ENCODE measurements at places on chromosomes 6 and 20. TPM values are rescaled to one million over a fixed set of nuclear protein-coding genes. Genes with fewer than 3 reads are reported as not detected.
A peak's percentile ranks its signal among the peaks of the same experiment; 100 is the strongest.

- no peak for DNase-seq
Observed at GRCh38 chr6:26398555-26398954, 3.5 kb upstream of the BTN3A1 start.

GRCh38 chr20:51122931-51123658 lies 100.2 kb upstream of the KCNG1 start:
- DNase-seq = no peak

GRCh38 chr6:16179970-16180431 lies 51.1 kb downstream of the MYLIP start:
- peak; percentile 67 for DNase-seq

DNA sequence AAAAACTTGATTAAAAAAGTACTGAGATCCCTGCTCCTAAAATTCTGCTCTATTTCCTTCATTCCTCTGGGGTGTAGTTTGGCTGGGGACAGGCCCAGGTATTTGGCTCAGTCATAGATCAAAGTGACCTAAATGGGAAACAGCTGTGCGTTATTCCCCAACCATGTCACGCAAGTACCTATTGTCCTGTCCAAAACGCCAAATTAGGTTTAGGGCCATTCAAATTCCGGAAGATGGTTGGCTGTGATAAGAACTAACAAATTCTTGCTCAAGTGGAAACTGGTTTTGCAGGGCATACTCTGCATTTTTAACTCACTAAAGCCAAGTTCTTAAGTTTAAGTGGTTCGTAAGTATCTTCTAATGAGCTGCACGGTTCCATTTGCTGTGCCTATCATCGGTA lies 147.6 kb upstream of the TMEM170B start:
- no peak for DNase-seq

GRCh38 chr20:24605937-24606455 lies 136.6 kb downstream of the SYNDIG1 start:
- no peak for DNase-seq

DNA sequence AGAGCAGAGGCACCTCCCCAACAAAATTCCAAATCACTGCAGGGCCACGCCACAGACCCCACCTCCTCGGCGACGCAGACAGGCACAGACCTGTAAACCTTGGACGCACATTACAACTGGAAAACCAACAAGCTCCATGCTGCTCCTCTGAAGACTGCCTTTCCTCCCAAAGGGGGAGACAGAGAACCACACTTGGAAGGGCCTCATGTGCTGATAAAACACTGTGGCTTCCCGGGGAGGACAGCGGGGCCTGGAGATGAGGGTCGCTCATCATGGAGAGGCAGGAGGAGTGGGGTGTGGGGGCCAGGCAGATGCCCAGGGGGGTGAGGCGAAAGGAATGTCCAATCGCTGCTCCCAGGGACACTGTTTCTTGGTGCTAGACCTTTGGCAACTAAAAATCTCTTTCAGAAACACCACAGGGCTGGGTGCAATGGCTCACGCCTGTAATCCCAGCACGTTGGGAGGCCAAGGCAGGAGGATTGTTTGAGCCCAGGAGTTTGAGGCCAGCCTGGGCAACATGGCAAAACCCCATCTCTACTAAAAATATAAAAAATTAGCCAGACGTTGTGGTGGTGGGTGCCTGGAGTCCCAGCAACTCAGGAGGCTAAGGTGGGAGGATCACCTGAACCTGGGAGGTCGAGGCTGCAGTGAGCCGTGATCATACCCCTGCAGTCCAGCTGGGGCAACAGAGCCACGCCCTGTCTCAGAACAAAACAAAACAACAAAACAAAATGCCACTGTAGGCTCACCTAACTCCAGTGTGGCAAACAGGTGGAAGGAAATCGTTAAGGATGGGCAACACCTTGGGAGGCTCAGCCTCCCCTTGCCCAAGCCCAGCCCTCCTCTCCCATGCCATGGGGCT lies 53.8 kb downstream of the ABHD12 start:
- no peak for DNase-seq

DNA sequence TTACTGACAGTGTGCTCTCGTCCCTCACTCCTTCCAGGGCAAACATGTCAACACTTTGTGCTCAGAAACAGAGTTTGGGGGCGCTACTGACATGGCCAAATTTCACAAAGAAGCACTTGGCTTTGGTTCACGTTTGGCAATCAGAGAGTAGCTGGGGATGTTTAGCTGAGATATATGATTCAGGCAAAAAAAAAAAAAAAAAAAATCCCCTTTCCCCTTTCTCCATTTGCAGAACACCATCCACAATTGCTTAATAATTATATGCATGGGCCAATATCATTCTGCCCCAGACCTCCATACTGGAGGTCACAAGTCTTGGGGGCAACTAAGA lies 128.4 kb upstream of the ADGRF1 start:
- no peak for DNase-seq

DNA sequence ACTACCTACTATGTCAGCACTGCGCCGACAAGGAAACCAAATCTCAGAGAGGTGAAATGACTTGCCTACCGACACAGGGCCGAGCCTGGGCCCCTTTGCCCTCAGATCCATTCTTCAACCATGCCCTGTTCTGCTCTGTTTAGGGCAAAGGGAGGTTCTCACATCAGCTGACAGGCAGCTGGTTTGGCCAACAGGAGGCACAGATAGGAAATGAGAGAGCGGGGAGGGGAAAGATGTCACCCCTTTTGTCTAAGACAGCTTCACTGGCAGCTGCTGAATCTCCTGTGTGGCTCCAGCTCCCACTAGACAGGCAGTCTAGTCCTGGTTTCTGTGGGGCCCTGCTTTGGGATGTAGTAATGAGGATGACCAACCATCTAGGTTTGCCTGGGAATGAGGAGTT lies 158.7 kb downstream of the TMEM200A start:
- no peak for DNase-seq

GRCh38 chr6:54107470-54108090 lies 3.7 kb upstream of the MLIP start:
- no peak for DNase-seq

GRCh38 chr6:149488815-149489214 lies 4.0 kb upstream of the ZC3H12D start:
- DNase-seq = no peak

DNA sequence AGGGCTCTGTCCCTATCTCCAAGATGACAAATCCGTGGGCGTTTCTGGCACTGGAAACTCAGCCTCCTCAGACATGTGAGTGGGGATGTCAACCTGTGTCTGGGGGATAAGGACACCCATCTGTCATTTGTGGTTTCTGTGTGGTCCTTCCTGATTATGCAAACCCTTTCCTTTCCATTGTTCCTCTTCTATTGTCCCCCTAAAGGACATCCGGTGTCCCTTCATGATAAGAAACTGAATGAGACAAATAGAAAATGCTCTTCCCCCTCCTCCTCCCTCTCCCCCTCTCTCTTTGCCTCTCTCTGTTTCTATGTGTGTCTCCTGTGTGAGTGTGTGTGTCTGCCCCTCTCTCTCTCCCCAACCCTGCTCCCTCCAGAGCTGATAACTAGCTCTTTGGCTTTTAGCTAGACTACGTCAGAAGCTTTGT lies 11.5 kb upstream of the GLP1R start:
- DNase-seq = no peak

DNA sequence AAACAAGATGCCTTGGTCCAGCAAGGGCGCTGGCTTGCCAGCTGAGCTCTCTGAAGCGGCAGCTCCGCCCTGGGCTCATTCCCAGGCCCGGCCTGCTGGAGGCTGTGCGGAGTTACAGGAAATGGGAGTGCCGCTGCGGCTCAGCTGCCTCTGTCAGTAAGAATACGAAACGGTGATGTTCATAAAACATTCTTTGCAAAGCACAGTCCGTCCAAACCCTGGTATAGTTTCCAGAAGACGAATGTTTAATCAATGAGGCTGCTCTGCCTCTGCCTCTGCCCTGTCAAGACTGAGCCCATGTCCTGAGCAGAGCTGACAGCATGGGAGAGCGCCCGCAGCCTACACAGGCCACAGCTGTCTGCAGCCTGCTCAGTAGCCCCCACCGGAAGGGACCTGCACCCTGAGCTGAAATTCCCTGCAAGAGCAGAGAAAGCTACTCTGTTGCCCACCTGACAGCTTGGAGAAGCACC lies 153.3 kb upstream of the SNX9 start:
- DNase-seq = peak; percentile 23

DNA sequence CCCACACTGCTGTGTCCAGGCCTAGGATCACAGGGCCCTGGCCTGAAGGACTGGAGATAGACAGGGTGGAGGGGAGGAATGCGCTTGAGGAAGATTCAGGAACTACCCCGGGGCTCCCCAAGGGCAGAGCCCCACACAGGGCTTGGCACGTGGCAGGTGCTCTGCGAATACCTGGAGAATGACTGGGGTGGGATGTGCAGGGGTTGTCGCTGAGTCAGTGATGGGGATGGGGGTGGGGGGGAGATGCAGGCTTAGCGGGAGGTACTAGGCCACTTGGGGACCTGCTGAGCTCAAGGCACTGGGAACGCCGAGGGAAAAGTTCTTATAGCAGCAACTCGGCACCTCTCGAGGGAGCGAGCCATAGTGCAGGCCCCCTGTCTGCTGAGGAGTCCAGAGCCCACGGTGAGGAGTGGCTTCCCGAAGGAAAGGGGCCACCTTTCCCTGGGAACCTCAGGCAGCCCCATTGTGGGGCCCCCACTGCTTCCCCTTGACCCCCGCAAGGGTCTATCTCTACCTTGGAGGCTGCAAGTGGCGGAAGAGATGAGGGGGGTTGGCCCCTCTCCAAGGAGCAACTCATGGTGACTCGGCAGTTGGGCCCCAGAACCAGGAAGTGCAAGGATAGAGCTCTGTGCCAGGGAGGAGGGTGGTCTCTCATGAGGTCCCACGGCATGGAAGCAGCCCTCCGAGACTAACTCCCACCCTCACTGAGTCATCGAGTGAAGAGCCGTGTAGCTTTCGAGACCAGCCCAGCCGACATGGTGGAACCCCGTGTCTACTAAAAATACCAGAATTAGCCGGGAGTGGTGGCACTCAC lies 33.1 kb downstream of the SRC start:
- no peak for DNase-seq

- DNase-seq = no peak
Observed at GRCh38 chr20:24418731-24419130, 50.7 kb upstream of the SYNDIG1 start.

GRCh38 chr6:44708208-44708607 lies 320.7 kb downstream of the CDC5L start:
- no peak for DNase-seq

DNA sequence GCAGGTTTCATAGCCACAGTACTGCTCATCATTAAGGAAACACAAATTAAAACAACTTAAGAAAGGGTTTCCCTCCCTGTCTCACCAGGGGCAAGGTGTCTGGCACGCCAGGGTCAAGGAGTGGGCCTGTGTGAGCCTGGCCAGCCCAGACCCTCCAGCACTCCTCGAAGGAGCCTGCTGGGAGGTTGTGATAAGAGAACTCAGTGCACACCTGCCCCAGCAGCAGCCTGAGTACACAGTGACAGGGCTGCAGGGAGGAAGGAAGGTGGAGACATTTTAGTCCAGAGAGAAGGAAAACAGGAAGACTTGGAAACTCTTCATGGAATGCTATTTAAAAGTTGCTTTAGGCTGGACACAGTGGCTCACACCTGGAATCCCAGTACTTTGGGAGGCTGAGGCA lies 14.1 kb downstream of the NINL start:
- no peak for DNase-seq

GRCh38 chr6:89482126-89482525 lies 49.2 kb downstream of the ANKRD6 start:
- no peak for DNase-seq

DNA sequence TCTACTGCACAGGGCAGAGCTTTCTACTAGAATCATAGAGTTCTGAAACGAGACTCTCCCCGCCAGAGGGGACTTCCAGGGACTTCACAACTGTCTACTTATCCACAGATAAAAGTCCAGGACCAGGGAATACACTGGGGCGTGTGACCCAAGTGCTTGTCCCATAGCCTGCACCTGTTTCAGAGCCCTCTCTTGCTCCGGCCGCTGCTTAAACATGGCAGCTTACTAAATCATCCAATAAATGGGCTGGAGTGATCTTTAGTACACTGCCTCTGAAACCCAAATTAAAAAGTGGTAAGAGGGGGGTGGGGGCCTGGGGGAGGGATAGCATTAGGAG lies 8.9 kb upstream of the RAB44 start:
- DNase-seq = no peak

DNA sequence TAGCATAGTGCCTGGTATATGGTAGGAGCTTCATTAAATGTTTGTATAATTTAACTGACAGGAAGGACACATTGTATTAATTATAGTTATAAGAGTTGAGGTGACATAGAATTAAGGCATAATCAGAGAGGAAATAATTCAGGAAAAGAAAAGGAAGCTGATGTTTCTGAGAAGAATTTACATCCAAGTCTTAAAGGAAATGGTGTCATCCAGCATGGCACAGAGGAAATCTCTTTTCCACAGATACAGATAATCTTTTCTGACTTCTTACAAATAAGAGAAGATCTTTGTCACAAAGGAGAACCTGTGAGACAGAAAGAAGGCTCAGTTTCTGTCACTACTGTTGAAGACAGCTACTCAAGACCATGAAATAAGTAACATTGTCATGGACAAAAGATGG lies 222.5 kb downstream of the GJA1 start:
- no peak for DNase-seq

- DNase-seq = no peak
Observed at GRCh38 chr6:1044040-1044836, 267.7 kb upstream of the FOXQ1 start.

DNA sequence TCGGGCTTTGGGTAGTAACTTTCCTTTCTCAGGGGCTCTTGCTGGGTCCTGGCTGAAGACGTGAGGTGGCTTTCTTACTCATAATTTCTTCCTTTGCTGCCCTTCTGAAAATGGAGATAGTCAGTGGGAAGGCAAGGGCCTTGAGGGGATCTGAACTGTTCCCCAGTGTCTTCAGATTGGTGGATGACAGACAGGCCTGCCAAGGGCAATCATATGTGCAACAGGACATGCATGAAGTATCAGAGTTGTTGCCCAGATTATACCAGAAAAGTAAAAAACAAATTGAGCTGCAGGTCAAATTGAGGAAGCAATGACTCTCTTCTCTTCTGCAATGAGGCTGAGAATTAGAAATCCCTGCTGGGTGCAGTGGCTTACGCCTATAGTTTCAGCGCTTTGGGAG lies 71.6 kb upstream of the PAX1 start:
- no peak for DNase-seq

DNA sequence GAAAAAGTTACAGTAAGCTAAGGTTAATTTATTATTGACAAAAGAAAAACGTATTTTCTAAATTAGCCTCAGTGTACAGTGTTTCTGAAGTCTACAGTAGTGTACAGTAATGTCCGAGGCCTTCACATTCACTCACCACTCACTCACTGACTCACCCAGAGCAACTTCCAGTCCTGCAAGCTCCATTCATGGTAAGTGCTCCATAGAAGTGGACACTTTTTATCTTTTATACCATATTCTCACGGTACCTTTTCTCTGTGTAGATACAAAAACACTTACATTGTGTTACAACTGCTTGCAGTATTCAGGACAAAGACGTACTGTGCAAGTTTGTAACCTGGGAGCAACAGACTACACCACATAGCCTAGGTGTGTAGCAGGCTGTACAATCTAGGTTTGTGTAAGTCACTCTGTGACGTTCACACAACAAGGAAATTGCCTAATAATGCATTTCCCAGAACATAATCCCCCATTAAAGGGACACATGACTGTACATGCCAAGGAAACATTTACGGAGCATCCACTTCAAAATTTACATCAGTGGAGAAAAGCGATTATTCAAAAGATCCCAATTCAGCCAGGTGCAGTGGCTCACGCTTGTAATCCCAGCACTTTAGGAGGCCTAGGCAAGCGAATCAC lies 133.4 kb downstream of the BANF2 start:
- DNase-seq = no peak

The CFB gene
- total RNA-seq = 23.1 TPM

The TXLNB gene
- not detected for total RNA-seq

The IL17A gene
- total RNA-seq = not detected

The PDE7B gene
- total RNA-seq = 11.6 TPM

The ABHD16B gene
- total RNA-seq = not detected

The BNIP5 gene
- total RNA-seq = 26.3 TPM

The NKAPL gene
- total RNA-seq = not detected

The WFDC5 gene
- total RNA-seq = not detected

The EBF4 gene
- total RNA-seq = 1.4 TPM

The HSP90AB1 gene
- 181 TPM for total RNA-seq
